ENCODE measurements at places on chromosomes 2 and 18.

DNA sequence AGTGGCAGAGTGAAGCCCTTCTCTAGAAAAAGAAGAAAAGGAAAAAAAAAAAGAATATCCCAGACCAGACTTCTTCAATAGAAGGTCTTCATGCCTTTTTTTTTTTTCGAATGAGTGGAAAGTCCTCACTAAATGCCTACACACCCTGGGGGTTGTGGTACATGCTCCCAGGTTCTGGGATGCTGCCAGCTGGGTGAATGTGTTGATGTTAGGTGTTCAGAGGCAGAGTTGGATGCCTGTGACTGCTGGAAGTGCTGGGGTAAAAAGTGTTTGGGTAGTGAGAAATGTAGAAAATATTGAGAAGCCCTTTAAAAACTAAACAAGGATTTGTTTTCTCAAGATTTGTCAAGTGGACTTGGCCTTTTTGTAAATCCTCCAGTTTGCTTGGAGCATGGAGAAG lies 318.6 kb downstream of the SLC4A3 start:
- no peaks in the 10 kb centered on the region for H3K27me3 ChIP-seq
- peaks cover 1% of the 10 kb centered on the region for H3K4me1 ChIP-seq
- no peak for DNase-seq
- H3K36me3 ChIP-seq: no peaks in the 10 kb centered on the region
- no peak overlapping the region for H3K27ac ChIP-seq

DNA sequence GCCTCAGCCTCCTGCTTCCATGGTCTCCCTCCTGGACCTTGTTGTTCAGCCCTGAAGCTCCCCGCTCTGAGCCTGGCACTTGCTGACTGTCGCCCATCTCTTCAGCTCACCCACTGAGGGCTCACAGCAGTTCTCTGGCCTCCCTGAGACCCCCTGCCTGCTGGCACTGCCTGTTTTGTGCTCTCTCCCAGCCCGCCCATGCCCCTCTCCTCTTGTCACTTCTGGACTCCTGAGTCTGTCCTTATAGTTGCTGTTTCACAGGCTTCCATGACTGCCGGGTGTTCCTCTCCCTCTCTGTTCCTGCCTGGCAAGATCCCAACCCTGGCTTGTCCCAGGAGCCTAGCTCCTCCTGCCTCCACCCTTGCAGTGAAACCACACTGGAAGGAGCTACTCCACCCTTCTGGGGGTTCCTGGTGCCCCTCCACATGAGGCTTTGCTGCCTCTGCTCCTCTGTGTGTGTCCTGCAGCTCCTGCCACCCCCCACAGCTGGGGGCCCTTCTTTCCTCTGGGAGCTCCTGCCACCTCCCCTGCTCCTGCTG lies 110.6 kb downstream of the CEP192 start:
- DNase-seq: no peak
- H3K4me3 ChIP-seq: no peak overlapping the region
- H3K36me3 ChIP-seq: no peaks in the 10 kb centered on the region
- H3K27ac ChIP-seq: no peak overlapping the region
- H3K4me1 ChIP-seq: no peaks in the 10 kb centered on the region

GRCh38 chr18:36543991-36544725 lies 246.6 kb downstream of the FHOD3 start:
- peak; percentile 29 for DNase-seq
- no peaks in the 10 kb centered on the region for H3K27me3 ChIP-seq
- peak overlapping the region; percentile 67 for H3K27ac ChIP-seq
- peaks cover 7% of the 10 kb centered on the region for H3K4me1 ChIP-seq

DNA sequence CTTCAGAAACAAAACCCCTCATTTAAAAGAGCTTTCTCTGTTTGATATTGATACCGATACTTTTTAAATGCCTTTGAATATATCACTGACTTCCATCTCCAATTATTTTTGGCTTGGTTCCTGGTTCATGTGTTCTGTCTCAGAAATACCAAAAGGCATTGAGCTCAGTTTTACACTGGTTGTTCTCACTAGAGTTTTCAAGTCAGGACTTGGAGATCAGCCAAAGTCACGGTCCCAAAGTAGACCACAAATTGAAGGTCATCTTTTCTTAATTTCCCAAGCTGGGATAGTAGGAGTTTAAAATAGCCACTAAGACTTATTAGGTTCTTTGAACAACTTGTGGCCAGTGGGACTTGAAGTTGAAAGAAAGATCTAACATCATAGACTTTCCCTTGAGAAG lies 24.2 kb downstream of the DHRS9 start:
- H3K36me3 ChIP-seq: no peaks in the 10 kb centered on the region
- H3K4me1 ChIP-seq: no peaks in the 10 kb centered on the region
- H3K27ac ChIP-seq: no peak overlapping the region
- H3K27me3 ChIP-seq: no peaks in the 10 kb centered on the region
- H3K4me3 ChIP-seq: no peak overlapping the region
- DNase-seq: no peak

Measured in ovary (tissue), 10 donors.